ENCODE measurements at places on chromosomes 2 and 18.

DNA sequence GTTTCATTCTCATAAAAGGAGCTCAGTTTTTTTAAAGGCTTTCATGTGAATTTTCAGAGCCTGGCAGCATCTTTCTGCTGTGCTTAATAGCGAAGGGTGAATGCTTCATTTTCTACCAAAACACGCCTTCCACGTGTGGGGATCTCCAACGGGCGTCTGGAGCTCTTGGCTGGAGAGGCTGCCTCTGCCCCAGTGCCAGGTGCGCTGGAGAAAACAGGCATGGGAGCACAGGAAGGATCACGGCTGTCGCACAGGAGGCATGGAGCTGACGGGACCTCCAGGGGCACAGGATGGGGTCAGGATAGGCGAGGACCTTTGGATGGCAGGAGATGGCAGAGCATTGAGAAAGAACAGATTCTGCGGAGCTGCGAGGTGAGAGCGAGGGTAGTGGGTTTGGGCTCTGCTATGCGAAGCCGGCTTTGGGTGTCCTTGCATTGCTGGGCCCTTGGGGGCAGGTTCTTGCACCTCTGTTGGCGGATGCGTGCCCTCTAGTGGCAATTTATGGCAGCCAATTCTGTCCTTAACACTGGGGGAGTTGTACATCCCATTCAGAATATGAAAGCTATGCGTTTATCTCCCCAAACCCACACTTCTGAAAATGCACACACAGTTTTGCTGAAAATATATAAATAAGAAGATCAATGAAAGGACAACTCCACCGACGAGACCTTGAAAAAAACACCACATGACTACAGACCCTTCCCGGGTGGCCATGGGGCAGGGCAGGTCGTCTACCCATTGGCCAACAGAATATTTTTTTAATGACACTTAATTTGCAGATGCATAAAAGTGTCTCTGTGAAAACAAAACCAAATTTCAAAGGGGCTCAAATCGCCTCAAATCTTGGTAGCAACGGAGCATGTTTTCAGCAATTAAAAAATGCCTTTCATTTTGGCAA, 90.4 kb upstream of the SLC35G4 start:
- DNase-seq: peak; percentile 56

GRCh38 chr2:69601179-69601612, 42.3 kb downstream of the AAK1 start:
- DNase-seq: peak; percentile 88

DNA sequence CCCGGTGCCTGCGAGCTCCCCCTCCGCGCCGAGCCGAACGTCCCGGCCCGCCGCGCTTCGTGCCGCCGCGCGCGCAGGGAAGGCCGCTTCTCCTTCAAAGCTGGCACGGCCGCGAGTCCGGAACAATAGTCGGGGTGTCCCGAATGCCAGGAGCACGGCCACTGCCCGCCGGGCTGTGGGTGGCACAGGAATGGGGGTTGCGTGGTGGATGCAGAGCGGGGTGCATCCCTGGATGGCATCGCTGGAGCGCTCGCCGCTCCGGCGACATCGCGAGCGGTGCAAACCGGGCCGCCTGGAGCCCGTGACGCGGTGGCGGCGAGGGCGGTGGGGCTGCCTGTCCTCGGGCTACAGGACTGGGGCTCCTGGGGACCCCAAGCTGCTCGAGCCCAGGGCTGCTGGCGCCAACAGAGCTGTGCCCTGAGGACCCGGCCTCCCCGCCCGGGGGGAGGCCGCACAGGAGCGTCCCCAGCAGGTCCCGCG, 1.1 kb upstream of the SATB2 start:
- no peak for DNase-seq

DNA sequence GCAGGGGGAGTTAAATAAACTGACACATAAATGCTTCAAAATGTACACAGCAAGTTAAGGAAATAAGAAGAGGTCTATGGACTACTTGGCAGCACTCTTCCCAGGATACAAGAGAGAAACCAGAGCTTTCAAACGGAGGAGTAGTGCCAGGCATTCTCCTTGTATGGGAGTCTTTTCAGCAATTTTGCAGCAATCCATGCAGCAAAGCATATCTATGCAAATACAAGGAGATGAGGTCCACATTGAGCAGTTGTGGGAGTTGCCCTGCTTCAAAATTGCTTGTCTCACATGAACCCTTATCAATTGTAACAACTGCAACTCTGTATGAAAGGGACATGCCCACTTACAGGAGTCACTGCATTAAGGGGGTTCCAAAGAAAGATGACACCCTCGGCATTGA, 37.8 kb downstream of the SCN9A start:
- DNase-seq: no peak

DNA sequence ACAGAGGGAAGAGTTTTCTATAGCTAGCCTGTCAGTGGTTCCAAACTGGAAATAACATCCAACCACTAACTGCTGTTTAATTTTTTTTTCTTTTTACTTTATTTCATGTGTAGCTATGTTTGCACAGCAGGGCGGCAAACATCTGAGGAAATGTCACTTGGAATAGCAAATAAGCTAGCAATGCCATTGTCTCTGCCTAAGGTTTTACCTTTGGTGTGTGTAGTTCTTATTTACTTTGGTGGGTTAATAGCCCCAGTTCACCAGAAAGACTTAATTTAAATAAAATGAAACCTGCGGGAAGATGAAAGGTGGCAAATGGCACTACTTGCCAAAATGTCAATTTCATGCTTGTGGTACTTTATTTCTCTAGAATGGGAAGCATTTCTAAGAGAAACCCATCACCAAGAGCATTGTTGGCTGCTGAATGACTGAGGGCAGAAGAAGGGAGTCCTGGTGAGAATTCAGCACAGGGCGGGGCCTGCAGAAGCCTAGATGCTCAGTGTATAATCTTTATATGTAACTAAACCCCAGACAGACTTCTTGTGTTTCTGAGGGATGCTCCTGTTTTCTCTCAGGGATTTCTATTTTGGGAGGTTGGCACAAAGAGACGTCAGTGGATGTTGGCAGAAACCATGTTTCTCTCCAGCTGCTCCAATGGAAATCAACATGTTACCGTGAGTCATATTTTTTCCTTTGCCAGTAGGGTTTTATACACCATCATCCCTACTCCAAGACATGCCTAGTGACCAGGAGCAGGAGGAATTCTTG, 300.4 kb upstream of the NT5C1B start:
- no peak for DNase-seq

DNA sequence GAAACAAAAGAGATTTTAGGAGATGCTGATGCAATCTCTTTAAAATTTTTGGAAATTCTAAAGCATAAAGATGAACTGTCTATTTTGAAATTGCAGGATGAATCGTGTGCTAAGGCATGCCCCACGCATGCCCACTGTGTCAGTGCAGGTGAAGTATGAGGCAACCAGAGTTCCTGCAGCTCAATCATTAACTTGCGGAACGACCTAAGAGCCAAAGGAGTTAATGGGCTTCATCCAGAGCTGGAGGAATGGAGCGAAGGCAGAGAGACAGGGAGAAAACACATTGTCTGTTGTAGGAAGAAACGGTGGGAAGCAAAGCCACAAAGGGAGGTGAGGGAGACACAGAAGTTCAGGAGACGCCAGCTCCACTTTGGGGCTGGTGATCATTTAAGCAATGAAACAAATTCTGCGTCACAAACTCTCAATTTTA, 265.2 kb downstream of the CCDC85A start:
- peak; percentile 51 for DNase-seq

DNA sequence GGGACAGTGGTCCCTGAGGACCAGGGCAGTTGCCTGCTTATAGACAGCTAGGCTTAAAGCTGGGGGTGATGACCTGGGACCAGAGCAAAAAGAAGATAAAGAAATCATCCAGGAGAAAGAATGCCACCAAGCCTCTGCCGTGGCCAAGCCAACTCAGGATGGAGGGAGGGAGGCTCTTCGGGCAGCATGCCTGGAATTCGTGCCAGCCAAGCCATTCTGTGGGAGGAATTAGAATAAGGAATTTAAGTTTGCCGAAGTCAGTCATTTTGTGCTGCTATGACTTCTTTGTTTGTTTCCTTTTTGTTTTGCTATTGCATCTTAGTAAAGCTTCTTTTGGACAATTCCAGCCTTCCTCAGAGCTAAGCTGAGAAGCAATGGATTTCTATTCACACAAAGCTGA, 124.1 kb downstream of the EN1 start:
- no peak for DNase-seq

DNA sequence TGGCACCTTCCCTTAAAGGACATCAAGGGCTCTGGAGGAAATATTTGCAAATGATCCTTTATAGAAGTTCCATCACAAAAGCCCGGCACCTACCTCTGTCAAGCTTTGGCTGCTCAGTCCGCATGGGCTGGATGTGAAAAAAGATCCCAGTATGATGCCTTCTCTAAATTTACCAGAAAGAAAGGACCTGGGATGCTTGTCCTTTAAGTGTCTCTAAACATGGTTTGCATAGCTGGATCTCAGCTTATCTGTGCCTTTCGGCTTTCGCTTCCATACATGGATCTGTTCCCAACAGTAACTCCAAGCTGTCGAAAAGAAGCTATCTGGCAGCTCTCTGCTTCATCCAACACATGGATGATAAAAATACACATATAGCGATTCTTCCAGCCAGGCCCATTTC, 60.4 kb upstream of the SLC8A1 start:
- no peak for DNase-seq

DNA sequence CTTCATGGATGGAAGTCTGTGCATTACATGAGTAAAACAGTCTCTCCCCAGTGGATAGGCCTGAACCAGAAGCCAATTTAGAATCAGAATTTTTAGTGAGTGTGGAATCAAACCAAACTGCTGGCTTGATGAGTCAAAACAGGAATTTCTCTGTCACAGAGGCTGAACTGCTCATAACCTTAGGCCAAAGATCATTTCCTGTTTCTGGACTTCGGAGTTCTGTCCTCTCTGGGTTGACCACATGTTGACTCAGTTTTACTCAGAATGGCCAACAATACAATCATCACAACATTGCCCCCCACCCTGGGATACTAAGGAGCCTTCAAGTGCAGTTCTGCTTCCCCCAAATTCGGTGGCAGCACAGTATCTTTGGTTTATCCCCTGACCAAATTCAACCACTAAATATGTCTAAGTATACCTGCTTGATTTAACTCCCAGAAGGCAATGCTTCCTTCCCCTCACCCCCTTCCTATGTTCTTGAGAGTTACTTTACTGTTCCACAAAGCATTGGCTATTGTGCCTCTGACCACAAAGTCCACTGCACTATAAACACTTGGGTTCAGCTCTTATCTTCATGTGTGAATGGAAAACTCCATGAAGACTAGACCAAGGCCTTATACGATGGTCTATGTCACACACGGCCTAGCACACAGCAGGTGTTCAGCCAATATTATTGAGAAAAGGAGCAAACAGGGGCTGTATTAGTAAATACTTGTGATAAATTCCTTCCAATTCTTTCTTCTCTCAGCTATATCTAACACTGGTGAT, 67.8 kb downstream of the NXPH2 start:
- DNase-seq: peak; percentile 21

- no peak for DNase-seq
Measured at GRCh38 chr2:119448427-119449141, 16.9 kb downstream of the TMEM37 start.

DNA sequence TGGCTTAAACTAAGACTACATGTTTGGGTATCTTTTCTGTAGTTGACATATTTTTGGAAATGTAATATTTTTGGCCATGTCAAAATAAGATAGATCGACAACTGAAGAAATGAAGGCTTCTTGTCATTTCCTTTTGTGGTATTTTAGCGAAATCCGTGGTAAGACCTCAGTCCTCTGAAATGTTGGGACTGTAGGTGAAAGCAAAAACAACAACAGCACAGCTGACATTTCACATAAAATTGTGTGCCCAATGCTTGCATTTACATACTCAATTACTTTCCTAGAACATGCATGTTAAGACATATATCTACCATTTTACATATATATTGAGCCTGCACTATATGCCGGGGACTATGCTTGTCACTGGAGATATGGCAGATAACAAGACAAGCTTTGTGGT, 50.2 kb downstream of the SPP2 start:
- no peak for DNase-seq

DNA sequence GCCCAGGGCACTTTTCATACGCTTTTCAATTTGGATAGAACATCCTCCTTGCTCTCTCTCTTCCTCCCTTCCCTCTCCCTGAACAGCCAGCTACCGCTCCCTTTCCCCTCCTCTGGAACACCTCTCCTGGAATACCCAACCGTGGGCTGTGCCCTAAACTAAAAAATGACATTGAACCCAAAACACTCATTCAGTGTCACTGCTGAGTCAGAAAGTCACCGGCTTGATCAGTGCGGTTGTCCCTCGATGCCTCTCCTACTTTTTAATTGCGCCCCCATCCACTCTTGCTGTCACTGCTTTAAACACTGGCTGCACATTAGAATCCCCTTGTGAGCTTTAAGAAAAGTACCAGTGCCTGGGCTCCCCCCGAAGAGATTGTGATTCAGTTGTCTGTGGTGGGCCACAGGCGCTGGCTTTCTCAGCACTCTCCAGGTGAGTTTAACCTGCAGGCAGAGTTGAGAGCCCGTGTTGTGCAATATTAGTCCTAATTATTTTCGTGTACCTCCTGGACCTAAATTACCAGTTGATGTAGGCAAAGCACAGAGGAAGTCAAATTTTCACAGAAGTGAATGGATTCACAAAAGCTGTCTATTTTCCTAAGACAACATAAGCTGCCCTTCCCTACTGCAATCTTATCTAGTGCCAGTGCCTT, 302.0 kb downstream of the PRKCE start:
- DNase-seq: no peak

- DNase-seq: no peak
Measured at GRCh38 chr2:61537277-61537949, 743 bp downstream of the XPO1 start.

GRCh38 chr2:80621656-80622055, 317.1 kb upstream of the LRRTM1 start:
- peak; percentile 0 for DNase-seq
